ENCODE measurements at places on chromosomes 5 and 9. TPM values are rescaled to one million over a fixed set of nuclear protein-coding genes. Genes with fewer than 3 reads are reported as not detected.

The CAPSL gene
- not detected for total RNA-seq

The RAI14 gene
- total RNA-seq: 115 TPM

The WWC1 gene
- 2.3 TPM for total RNA-seq

The NIPAL4 gene
- total RNA-seq: not detected

The ACSL6 gene
- total RNA-seq: not detected

The SLC6A3 gene
- not detected for total RNA-seq

The AFAP1L1 gene
- total RNA-seq: 54.0 TPM

The WNT8A gene
- not detected for total RNA-seq

The EMB gene
- not detected for total RNA-seq

The CDC25C gene
- 9.0 TPM for total RNA-seq

The IFNK gene
- total RNA-seq: not detected

The IL31RA gene
- 0.15 TPM for total RNA-seq

The FBN2 gene
- 272 TPM for total RNA-seq

The ZBED3 gene
- total RNA-seq: 2.6 TPM

The NFIB gene
- 48.7 TPM for total RNA-seq

The GPR151 gene
- total RNA-seq: not detected

The SNCAIP gene
- total RNA-seq: 19.8 TPM

The ATG10 gene
- total RNA-seq: 11.7 TPM

The TIFAB gene
- not detected for total RNA-seq

The CARD6 gene
- total RNA-seq: 20.5 TPM

The MYORG gene
- total RNA-seq: 2.3 TPM

The SLC36A1 gene
- total RNA-seq: 2.6 TPM

The FGF18 gene
- not detected for total RNA-seq

The LPAR1 gene
- total RNA-seq: 0.32 TPM

The PRRC1 gene
- total RNA-seq: 26.4 TPM

The C9orf50 gene
- total RNA-seq: not detected

The PDE6A gene
- total RNA-seq: not detected

The SIT1 gene
- total RNA-seq: not detected

The MYMK gene
- total RNA-seq: not detected

The SPAG8 gene
- total RNA-seq: 0.32 TPM

The FOXD4L4 gene
- total RNA-seq: under 0.01 TPM

The HSD17B4 gene
- total RNA-seq: 189 TPM

The SPDL1 gene
- 30.2 TPM for total RNA-seq

The ZSWIM6 gene
- 13.8 TPM for total RNA-seq

The PSAT1 gene
- 31.2 TPM for total RNA-seq

The GOLGA1 gene
- 9.1 TPM for total RNA-seq

The FUBP3 gene
- total RNA-seq: 32.8 TPM

The PIP5K1B gene
- total RNA-seq: not detected

The FREM1 gene
- total RNA-seq: under 0.01 TPM

The PWWP2A gene
- total RNA-seq: 19.8 TPM

The FOXD4L6 gene
- not detected for total RNA-seq

The ANKRD18B gene
- total RNA-seq: 2.6 TPM

The PCDHB10 gene
- total RNA-seq: 0.30 TPM

The EGR1 gene
- total RNA-seq: 1.4 TPM

The SPINK13 gene
- total RNA-seq: not detected

The FGD3 gene
- not detected for total RNA-seq

The PCDHGB2 gene
- total RNA-seq: 0.65 TPM

The SH2D3C gene
- total RNA-seq: 57.2 TPM

The SLC45A2 gene
- not detected for total RNA-seq
